ENCODE measurements at places on chromosomes 7 and 10.

GRCh38 chr10:49597426-49598163 is 12.5 kb upstream of the SLC18A3 start:
- no peak for DNase-seq

DNA sequence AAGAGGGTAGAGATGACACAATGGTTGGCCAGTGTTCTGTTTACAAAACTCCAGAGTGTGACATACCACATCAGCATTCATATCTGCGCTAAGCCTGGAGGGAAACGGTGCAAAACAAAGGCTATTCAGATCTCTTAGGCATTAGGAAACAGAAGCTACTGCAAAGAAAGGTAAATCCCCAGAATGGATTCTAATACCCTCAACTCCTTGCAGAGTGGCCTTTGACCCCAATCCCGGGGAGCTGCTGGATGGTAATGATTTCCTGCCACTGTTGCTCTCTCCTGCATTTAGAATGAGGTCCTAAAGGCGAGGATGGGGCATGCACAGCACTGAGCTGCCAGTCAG is 65.2 kb downstream of the AOAH start:
- DNase-seq: no peak

- no peak for DNase-seq
Measured at GRCh38 chr10:120691625-120692024, 159.5 kb upstream of the WDR11 start.

- no peak for DNase-seq
Measured at GRCh38 chr10:22309180-22310000, 6.8 kb upstream of the COMMD3 start.

DNA sequence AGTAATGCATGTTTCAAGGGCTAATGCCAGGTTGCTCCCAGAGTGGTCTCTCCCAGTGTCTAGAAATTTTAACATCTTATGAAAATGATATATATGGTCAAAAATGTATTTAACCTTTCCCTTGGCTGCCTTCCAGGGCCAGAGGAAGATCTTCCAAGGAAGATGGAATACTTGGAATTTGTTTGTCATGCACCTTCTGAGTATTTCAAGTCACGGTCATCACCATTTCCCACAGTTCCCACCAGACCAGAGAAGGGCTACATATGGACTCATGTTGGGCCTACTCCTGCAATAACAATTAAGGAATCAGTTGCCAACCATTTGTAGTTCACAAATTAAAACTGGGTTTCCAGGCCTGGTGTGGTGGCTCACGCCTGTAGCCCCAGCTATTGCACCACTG is 9.0 kb downstream of the GATAD1 start:
- DNase-seq: no peak

DNA sequence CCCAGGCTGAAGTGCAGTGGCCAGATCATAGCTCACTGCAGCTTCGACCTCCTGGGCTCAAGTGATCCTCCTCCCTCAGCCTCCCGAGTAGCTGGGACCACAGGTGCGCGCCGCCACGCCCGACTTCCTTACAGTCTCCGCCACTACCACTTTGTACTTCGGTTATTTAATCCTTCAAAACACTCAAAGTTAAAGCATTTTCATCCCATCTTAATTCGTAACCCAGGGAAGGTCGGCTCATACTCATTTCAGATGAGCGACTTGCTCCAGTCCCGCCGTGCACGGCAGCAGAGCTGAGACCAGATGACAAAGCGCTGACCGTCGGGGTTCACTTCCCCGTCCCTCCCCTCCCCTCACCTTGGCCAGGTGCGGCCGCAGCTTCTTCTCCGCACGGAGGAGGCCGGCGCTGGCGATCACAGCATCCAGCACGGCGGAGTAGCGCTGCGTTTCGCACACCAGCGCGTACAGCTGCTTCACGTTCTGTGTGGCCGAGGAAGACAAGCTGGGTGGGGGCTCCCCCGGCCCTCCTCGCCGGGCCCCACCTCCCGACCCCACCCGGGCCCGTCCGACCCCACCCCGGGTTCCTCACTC is 457 bp downstream of the NSUN5 start:
- DNase-seq: no peak

DNA sequence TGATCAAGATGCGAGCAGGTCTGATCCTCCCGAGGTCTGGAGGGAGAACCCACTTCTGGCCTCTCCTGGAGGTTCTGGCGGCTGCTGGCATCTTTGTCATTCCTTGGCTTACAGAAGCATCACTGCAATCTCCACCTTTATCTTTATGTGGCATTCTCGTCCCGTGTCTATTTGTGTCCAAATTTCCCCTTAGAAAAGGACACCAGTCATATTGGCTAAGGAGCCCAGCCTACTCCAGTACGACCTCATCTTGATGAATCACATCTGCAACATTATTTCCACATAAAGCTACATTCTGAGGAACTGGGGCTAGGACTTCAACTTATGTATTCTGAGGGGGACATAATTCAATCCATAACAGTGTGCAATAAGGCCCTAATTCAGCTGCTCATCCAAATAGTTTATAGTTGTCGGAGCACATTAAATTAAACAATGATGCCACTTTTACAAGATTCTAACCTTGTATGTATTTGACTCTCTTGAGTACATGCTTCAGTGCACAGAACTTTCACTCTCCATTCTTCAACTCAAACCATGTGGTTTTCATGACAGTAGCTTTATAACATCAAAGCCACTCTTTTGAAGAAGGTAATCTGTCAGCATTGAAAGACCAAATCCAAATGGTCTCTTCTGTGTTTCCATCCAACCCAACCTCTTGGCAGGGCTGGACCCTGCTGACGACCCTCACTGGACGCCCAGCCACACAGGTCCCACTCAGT is 86.2 kb upstream of the DDC start:
- no peak for DNase-seq

DNA sequence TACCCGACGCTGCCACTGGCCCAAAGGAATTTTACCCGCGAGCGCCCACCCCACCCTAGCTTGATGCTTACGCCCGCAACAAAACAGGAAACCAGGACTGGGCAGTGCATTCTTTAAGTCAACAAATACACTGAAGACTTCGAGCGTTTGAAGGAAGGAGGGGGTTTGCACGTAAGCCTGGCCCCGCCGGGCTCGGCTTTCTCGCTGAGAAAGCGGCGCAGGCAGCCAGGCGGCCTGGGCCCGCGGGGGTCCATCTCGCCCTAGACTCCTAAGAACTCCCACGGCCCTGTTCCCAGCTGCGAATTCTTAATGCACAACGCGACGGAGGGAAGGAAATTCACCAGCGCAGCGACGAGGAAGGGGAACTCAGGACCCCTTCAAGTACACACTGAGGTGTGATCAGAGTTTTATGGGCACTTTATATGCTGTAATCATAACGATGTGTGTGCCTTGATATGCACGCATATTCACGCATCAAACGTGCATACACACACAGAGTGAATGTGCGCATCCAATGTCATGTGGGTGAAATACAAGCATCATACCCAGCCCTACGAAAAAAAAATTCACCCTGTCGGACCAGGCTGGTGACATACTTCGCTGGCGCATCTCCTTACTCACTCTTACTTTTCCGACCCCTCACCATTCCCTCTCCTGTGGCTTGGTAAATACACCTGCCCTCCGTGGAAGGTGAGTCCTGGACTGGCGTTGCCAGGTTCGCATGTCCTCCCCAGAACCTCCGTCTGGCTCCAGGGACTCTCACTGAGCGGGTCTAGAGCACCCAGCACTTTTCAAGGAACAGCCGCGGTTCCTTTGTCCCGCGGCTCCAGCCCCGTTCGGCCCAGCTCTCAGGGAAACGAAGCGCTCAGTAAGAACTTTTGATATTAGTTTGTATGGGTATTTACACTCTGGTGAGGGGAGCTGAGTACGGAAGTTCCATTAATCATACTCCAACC is 5.7 kb upstream of the HOXA13 start:
- DNase-seq: no peak

DNA sequence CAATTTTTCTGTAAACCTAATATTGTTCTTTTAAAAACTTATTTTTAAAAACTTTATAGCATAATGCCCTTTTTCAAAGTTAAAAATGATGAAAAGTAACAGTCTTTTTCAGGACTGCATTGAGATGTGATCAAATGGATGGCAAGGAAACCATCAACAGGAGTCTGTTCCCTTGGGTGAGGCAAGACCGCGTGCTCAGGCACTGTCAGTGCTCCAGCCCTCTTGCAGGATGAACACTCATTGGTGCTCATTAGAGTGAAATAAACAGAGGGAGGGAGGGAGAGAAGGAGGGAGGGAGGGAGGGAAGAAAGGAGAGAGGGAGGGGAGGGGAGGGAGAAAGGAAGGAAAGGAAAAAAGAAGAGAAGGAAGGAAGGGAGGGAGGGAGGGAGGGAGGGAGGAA is 145.7 kb upstream of the CHST15 start:
- DNase-seq: no peak

DNA sequence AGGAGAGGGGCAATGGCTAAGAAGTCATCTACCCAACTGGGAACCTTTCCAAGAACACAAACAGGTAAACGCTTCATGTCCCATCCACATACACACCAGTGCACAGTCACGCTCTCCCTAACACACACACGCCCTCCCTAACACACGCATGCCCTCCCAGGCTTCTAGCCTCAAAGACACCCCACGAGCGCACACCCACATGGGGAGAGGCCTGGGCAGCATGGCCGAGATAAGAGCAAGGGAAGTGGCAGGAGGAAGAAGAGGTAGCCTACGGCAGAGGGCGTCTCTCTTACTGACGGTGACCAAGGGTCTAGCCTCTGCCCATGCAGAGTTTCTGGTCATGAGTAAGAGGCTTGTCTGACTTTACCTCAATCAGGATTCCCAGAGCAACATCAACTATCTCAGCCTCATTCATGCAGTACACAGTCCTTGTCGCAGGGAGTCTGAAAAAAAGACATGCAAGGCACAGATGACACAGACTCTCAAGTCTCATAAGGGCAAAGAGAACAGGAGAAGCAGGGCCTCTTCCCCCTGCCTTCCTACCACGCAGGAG is 3.1 kb downstream of the CYREN start:
- no peak for DNase-seq

GRCh38 chr7:129664029-129665012 is 52.8 kb downstream of the NRF1 start:
- DNase-seq: no peak

GRCh38 chr10:85420501-85421191 is 945.9 kb downstream of the GRID1 start:
- no peak for DNase-seq

DNA sequence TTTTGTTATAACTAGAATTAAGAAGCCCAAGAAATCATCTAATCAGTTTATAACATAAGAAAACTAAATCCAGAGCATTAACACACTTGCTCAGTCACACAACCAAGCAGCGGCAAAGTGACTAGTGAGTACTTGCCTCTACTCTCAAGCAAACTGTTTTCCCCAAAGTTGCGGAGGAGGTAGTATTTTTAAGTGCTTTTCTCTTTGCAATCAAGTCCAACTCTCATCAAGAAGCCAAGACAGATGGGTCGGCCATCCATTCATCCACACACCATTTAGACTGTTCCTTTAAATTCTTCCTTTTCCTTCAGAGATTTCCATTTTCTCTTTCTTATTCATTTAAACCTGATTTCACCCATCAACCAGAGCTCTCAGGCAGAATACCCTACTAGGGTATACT is 25.4 kb downstream of the ARHGAP21 start:
- no peak for DNase-seq

- DNase-seq: peak; percentile 1
Measured at GRCh38 chr10:58513188-58514110, 777 bp downstream of the BICC1 start.

DNA sequence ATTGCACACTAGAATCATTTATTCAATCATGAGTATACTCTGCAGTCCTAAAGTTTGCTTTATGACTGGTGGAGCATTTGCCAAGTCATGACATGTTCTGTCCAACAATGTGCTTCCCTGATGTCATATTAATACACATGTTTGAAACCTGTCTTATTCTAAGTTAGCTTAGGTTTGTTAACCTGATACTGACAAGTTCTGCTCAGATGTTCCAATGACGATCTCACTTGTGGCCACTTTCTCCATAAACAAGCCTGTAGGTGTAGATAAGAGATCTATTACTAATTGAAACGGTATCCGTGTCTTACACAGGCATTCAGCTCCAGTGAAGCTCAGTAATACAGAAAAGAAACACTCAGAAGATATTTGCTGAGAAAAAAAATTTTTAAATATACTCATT is 64.9 kb downstream of the GPR37 start:
- no peak for DNase-seq

DNA sequence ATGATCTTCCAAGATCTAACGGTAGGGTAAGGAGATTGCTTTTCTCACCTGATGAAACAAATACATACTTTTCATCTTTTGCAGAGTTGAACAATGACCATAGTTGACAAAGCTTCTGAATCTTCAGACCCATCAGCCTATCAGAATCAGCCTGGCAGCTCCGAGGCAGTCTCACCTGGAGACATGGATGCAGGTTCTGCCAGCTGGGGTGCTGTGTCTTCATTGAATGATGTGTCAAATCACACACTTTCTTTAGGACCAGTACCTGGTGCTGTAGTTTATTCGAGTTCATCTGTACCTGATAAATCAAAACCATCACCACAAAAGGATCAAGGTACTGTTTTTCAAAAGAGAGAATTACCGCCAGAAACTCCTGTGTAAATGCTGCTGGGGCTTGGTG is 79.9 kb downstream of the ANKRD61 start:
- no peak for DNase-seq

- no peak for DNase-seq
Measured at GRCh38 chr10:85741626-85742300, 624.8 kb downstream of the GRID1 start.

DNA sequence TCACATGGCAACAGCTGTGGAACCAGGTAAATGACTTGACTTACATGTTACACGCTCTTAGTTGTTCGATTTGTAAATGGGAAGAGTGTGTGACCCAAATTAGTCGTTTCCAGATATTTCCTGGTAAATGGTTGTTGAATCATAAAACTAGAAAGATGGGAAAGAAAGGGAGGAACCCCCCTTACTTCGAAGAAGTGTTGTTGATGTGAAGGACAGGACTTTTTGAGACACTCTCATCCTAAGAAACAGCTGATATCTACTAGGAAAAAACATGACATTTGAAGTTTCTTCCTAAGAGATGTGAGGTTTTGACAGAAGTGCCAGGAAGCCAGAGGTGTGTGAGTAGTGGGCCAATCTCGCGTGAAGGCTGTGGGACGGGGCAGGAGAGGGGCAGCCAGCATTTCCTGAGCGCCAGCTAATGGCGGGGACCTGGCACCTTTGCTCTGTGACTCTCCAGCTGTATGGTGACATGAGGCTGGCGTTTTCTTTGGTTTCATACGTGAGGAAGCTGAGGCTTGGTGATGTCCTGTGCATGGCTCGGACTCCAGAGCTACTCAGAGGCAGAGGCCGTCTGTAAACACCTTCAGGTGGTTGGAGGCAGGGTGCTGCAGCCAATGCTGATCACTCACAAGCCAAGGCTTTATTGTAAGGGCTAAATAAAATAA is 53.7 kb downstream of the IKZF1 start:
- DNase-seq: no peak

GRCh38 chr10:50648089-50648934 is 24.6 kb upstream of the SGMS1 start:
- DNase-seq: no peak

- no peak for DNase-seq
Measured at GRCh38 chr10:22339761-22340328, 5.5 kb upstream of the SPAG6 start.
